Immature natural killer cell (primary cell): ENCODE measurements at places on chromosomes 5 and 9.

GRCh38 chr5:105101577-105101976 is 1539.0 kb upstream of the NUDT12 start:
- no peak overlapping the region for H3K27ac ChIP-seq
- DNase-seq = no peak
- no peak overlapping the region for H3K4me3 ChIP-seq
- no peaks in the 10 kb centered on the region for H3K27me3 ChIP-seq
- no peaks in the 10 kb centered on the region for H3K36me3 ChIP-seq

DNA sequence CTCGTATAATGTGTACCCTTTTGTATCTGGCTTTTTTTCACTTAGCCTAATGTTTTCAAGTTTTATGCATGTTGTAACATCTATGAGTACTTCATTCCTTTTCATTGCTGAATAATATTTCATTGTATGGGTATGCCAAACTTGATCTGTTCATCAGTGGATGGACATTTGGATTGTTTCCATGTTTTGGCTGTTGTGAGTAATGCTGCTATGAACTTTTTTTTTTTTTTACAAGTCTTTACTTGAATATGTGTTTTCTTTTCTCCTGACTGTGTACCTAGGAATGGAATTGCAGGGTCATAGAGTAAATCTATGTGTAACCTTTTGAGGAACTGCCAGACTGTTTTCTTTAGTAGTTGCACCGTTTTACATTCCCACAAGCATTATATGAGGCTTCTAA is 52.4 kb downstream of the MTREX start:
- no peak overlapping the region for H3K4me3 ChIP-seq
- no peak for DNase-seq
- H3K36me3 ChIP-seq = peaks cover 12% of the 10 kb centered on the region
- no peak overlapping the region for H3K27ac ChIP-seq
- H3K4me1 ChIP-seq = no peaks in the 10 kb centered on the region
- H3K27me3 ChIP-seq = no peaks in the 10 kb centered on the region

DNA sequence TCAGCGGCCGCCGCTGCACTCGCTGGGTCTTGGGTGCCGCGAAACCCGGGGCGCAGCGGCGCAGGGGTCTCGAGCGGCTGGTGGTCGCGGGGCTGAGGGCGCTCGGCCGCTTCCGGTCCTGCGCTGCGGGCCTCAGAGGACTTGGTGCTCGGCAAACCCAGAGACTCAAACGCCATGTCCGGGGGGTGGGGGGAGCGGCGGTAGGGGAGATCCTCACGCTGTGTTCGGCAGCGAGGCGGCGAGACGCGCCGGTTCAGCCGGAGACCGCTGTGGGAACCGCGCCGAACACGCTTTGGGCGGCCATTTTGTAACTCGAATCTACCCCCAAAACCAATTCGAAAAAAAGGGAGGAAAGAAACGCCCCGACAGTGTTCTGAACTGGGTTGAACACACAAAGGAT is 317.5 kb upstream of the CDH18 start:
- H3K27me3 ChIP-seq = no peaks in the 10 kb centered on the region
- H3K4me3 ChIP-seq = no peak overlapping the region
- H3K36me3 ChIP-seq = no peaks in the 10 kb centered on the region
- no peak for DNase-seq
- H3K4me1 ChIP-seq = no peaks in the 10 kb centered on the region

DNA sequence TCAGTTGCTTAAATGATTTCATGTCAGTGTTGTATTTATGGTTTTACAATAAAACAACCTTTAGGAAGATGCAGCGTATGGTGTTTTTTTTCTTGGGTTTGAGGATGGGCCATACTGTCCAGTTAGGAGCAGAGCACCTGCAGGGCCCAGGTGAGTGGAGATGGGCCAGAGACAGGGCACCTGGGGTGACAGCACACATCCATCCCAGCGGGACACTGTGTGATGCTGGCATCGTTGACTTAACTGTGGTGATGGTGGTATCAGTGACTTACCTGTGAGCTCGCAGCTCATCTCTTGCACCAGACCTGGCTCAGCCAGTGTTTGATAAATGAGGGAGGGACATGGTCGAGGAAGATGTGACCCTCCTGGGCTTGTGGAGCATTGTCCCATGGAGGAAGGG is 21.6 kb downstream of the AMBP start:
- DNase-seq = no peak
- H3K4me1 ChIP-seq = no peaks in the 10 kb centered on the region
- H3K27ac ChIP-seq = no peak overlapping the region
- H3K36me3 ChIP-seq = peaks cover 14% of the 10 kb centered on the region

GRCh38 chr5:168413062-168413461 is 73.2 kb upstream of the RARS1 start:
- peaks cover 10% of the 10 kb centered on the region for H3K4me1 ChIP-seq
- H3K27ac ChIP-seq = no peak overlapping the region
- H3K27me3 ChIP-seq = peaks cover 3% of the 10 kb centered on the region

- peaks cover 2% of the 10 kb centered on the region for H3K27me3 ChIP-seq
- H3K36me3 ChIP-seq = no peaks in the 10 kb centered on the region
- no peaks in the 10 kb centered on the region for H3K4me1 ChIP-seq
- DNase-seq = no peak
- H3K4me3 ChIP-seq = no peak overlapping the region
- H3K27ac ChIP-seq = no peak overlapping the region
Observed at GRCh38 chr9:116124472-116125040, 29.0 kb upstream of the PAPPA start.

DNA sequence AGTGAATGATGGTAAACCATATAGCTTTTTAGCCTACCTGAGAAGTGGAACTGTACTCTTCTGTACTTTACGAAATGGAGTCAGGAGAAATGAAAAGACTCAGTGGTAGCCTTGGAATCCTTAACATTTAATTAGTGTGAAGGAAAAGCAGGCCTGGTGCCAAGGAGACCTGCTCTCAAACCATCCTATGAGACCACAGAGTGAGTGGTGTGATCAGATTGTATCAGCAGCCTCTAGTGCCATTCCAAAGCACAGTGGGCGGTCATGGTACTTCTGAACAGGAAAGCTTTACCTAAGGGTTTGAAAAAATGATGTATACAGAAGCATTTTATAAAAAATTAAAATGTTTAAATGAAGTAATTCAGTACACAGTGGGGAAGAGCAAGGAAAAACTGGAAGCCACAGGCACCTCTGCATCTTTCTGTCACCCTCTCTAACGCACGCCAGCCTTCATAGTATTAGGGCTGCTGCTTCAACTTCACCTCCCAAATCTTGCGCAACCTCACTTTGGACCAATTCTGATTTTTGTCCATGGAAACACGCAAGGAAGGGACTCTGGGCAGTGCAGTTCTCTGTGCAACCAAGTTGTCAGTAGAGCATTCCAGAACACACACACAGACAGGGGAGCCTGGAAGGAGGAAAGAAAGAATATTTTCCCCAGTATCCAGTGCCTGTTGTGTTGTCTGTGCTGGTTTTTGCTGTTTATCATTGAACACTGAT is 203.7 kb downstream of the SH3GL2 start:
- no peaks in the 10 kb centered on the region for H3K27me3 ChIP-seq
- H3K36me3 ChIP-seq = no peaks in the 10 kb centered on the region
- no peak overlapping the region for H3K4me3 ChIP-seq
- no peak overlapping the region for H3K27ac ChIP-seq
- no peak for DNase-seq

- H3K4me3 ChIP-seq = no peak overlapping the region
- H3K27me3 ChIP-seq = peaks cover 4% of the 10 kb centered on the region
- DNase-seq = no peak
- no peak overlapping the region for H3K27ac ChIP-seq
Observed at GRCh38 chr5:174573221-174573994, 151.0 kb upstream of the MSX2 start.

DNA sequence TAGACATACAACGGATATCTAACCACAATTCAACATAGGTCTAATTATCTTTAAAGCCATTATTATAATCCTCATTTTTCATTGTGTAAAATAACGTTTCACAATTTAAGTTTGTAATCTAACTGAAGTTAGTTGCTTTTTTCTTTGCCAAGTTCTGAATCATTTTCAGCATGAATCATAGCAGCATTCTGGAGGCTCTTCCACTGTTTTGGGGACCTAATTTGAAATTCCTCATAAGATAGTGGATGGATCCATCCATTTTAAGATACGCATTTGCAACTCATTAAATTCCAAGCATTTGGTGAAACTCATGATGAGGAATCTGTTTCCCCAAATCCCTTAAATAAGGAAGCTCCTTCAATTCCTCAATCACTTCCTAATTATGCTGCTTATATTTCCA is 447.1 kb upstream of the CDH10 start:
- no peak overlapping the region for H3K4me3 ChIP-seq
- no peaks in the 10 kb centered on the region for H3K27me3 ChIP-seq
- no peaks in the 10 kb centered on the region for H3K4me1 ChIP-seq
- H3K36me3 ChIP-seq = no peaks in the 10 kb centered on the region

- H3K36me3 ChIP-seq = no peaks in the 10 kb centered on the region
- H3K27ac ChIP-seq = no peak overlapping the region
- DNase-seq = no peak
- H3K27me3 ChIP-seq = peaks cover 8% of the 10 kb centered on the region
Observed at GRCh38 chr9:35490910-35491465, 1.1 kb downstream of the RUSC2 start.

- H3K4me1 ChIP-seq = peaks cover 20% of the 10 kb centered on the region
- no peaks in the 10 kb centered on the region for H3K36me3 ChIP-seq
Observed at GRCh38 chr9:129111528-129112151, 425 bp downstream of the PTPA start.

GRCh38 chr9:131523451-131524435 is 7.3 kb downstream of the UCK1 start:
- H3K4me3 ChIP-seq = no peak overlapping the region
- peaks cover 4% of the 10 kb centered on the region for H3K27me3 ChIP-seq
- no peaks in the 10 kb centered on the region for H3K4me1 ChIP-seq
- peaks cover 17% of the 10 kb centered on the region for H3K36me3 ChIP-seq

DNA sequence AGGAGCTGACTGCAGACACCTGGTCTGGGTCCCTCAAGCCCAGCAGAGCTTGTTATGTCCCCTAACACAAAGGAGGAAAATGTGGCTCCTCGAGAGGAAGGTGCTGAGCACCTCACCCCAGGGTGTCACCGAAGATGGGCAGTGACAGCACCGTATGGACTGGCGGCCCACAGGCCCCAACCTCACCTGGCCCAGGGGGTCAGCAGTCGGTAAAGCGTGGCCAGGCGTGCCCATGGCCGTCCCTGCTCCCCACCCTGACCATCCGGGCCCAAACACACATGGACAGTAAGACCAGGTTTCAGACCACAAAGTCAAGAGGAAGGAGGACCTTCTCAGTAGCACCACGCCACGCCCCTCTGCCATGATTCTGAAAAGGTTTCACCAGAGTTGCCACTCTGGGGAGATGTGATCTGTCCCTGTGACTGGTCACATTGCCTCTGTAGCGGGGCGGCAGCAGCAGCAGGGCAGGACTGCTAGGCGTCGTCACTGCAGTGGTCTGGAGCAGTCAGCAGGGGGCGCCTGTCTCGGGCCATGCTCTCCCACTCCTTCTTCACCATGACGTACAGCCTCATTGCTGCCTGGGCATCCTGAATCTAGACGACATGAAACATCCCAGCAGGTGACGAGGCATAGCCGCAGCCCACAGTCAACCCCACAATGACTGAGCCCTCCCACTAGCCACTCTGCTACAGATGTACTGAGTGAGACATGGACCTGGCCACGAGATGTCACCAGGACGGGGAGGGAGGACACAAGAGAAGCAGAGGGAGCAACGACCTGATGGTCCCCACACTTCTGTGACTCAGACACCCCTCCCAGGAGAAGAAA is 11.1 kb downstream of the REXO4 start:
- peaks cover 12% of the 10 kb centered on the region for H3K36me3 ChIP-seq
- H3K4me3 ChIP-seq = no peak overlapping the region
- H3K27me3 ChIP-seq = no peaks in the 10 kb centered on the region
- peak overlapping the region; percentile 24 for H3K27ac ChIP-seq
- H3K4me1 ChIP-seq = no peaks in the 10 kb centered on the region
